Activated CD8-positive, alpha-beta memory T cell treated with anti-CD3 and anti-CD28 coated beads for 24 hours (primary cell): ENCODE measurements at places on chromosomes 2 and 18.

DNA sequence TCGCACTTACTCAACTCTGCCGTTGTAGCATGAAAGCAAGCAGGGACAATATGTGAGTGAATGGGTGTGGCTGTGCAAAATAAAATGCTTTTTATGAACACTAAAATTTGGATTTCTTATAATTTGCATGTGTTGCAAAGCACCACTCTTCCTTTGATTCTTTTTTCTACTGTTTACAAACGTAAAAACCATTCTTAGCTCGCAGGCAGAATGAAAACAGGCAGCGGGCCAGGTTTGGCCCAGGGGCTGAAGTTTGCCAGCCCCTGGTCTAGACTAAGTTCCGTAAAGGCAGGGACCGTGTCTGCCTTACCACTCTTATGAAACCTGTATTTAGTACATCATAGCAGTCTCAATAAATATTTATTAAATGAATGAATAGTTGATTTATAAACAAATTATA lies 83.7 kb upstream of the SPATS2L start:
- no peak for DNase-seq

GRCh38 chr2:150693556-150693955 lies 206.1 kb upstream of the RND3 start:
- no peak for DNase-seq

DNA sequence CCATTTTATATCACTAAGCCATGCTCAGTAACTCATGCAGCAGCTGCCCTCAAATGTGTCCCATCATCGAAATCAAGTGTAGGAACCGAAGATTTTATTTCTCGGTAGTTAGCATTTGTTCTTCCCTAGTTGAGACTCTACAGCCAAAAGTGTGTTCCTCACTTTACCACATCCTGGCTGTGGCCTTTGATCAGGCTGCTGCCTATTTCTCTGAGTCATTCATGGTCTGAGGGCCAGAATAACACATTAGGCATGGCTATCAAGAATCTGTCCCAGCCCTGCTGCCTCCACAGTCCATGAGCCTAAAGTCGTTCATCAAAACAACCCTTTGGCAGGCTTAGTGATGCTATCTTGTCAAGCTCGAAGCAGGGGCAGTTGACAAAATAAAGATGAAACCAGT lies 300.1 kb downstream of the TDRD15 start:
- DNase-seq = no peak

DNA sequence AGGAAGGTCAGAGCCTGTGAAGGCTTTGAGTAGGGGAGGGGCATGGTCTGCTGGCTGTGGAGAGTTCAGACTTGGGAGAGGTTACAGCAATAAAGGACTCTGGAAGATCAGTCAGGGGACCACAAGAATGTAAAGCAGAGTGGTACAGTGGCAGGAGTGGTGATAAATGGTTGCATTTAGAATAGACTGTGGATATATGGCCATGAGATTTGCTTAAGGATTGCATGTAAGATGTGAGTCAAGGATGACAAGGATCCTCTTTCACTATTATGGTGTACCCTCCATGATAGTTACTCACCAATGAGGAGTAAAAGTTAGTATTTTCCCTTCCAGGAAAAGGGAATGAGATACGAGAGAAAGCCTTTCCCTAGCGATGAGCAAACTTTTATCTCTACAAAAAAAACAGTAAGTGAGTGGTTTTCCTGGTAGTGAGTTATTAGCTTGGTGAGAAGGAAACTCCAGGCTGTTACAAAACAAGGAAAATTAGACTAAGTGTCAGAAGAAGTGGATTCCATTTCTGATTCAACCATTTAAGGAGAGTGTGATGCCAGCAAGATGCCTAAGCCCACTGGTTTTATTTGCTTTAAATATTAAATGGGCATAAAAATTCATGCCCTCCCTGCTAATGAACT lies 818.0 kb upstream of the ACVR2A start:
- DNase-seq = no peak

- no peak for DNase-seq
Measured at GRCh38 chr2:100041946-100042345, 100.4 kb downstream of the AFF3 start.

DNA sequence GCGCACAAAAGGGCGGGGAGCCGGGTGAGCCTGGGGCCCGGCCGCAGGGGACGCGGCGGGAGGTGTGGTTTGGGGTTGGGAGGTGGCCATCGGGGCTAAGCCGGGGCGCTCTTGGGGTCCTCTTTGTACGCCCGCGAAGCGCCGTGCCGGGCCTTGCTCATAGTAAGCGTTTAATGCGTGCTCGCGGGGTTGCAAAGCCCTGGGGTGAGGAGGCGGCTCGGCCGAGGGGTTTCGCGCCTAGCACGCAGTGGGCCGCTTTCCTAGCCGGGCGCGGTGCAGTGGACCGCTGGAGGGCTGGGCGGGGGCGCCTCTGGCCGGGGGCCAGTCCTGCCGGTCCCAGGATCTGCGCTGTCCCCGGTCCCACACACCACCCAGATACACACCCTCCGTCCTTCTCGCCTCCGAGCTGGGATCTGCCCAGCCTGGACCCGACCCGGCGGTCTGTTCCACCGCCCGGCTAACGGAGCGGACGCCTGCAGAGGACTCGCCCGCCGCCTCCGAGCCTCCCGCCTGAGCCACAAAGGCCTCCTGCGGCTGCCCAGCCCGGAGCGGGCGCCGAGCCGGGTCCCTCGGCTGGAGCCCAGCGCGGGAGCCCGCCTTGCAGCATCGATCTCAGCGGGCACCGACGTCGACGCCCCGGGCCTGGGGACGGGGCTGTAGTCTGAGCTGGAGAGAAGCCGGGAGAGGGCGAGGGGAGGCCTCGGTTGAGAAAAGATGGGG lies 564 bp downstream of the DPYSL5 start:
- DNase-seq = peak; percentile 69

DNA sequence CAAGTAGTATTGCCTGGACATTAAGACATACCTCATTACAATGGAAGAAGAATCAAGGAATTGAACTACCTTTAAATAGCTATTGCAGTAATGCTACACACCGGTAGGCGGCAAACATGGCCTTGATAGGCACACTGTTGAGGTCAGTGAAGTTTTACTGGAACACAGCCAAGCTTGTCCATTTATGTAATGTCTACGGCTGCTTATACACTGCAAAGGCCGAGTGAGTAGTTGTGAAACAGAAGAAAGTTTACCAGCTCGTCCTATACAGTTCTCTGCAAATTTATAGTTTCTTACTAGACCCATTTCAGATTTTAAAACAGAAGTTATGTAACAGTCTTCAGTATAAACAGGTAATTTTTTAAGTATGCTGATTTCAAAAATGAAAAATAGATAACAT lies 38.8 kb downstream of the PPP4R1 start:
- DNase-seq = no peak

DNA sequence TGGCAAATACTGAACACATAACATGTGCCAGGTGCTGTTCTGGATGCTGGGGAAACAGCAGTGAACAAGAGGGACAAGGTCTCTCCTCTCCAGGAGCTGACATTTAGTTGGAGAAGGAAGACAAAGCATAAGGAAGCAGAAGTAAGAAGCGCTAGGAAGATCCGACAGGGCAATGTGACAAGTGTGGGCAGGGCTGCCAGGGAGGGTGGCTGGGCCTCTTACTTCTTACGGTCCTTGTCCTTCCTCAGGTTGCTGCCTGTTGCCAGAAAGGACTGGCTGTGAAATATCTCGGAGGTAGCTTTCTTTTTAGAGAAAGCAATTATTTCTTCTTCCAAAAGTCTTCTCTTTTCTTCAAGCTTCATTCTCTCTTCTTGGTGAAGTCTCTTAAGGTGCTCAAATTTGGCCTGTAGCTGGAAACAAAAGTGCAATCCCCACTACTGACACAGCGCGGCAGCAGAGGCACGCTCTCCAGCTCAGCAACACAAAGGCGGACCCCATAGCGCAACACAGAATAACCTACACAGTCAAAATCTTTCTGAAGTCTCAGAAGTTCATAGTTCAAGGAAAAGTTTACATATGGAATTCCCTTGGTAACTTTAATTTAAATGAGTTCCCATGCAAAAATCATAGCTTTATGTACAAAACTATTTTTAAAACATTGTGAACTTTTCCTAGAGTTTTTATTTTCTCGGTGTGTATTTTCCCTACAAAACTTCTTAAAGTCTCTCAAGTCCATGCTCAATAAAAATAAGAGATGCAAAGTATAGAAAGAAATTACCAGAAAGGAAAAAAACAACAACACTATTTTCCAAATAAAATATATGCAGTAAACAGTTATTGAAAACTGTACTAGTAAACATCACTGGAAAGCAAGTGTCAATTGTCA lies 67.7 kb downstream of the SEPTIN10 start:
- peak; percentile 83 for DNase-seq

DNA sequence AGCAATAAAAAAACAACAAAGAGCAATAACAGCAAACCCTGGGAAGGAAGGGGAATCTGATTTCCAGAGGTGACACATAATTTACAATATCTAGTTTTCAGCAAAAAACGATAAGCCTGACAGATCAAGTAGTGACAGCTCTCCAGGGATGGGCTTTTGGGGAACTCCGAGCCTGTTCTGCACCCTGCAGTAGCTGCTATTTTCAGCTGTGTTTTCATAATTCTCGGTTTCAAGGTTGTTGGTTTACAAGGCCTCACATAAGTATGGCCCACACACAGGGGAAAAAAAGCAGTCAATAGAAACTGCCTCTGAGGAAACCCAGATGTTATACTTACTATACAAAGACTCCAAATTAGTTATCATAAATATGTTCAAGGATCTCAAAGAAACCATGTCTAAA lies 67.7 kb upstream of the CTLA4 start:
- DNase-seq = no peak

DNA sequence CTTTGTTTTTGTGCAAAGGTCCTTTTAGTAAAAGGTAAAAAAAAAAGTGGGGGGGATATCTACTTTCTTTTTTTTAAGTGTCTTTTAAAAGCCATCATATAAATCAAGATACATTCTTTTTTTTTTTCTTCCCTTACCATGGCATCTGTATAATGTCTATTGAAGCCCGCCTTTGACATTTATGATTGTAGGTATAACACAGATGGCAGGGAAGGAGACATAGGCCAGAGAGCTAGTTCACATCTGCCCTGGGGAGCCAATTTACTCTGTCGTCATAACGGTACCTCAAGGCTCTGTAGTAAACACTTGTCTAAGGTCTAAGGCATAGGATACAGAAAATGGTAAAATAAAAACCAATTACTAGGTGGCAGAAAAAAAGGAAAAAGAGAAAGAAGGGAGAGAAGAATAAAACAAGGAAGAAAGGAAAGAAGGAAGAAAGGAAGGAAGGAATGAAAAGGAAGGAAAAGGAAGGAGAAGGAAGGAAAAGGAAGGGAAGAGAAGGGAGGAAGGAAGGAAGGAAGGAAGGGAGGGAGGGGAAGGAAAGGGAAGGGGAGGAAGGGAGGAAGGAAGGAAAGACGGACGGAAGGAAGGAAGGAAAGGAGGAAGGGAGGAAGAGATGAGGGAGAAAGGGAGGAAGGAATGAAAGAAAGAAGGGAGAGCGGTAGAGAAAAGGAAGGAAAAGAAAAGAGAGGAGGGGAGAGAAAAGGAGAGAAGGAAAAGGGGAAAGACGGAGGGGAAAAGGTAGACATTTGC lies 343.5 kb downstream of the RBM43 start:
- DNase-seq = no peak

DNA sequence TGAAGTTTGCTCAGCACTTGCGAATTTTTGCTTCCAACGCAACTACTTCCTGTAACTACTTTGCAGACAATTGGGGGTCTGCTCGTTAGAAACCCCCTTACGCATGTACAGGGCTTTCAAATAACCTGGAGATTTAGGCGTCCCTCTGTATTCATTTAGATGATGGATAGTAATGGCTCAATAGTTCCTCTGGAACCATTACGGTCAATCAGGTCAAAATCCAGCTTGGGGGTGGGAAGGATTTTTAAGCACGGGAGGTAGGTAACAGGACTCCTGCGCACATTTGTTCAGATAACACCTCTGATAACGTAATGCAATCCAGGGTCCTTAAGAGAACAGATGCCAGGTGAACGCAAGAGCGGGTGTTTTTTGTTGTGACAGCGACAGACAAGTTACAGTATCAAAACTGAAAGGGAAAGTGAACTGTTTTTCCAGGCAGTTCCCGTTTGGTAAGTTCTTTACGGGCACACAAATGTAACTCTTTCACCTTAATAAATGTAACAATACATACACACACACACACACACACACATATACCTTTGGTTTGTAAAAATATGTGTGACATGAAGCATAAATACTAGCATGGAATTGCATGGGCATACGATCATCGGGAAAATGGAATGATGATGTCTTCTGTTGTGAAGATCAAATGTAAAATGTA lies 3.8 kb upstream of the OSR1 start:
- peak; percentile 59 for DNase-seq

GRCh38 chr2:61335187-61335586 lies 135.7 kb downstream of the USP34 start:
- no peak for DNase-seq

DNA sequence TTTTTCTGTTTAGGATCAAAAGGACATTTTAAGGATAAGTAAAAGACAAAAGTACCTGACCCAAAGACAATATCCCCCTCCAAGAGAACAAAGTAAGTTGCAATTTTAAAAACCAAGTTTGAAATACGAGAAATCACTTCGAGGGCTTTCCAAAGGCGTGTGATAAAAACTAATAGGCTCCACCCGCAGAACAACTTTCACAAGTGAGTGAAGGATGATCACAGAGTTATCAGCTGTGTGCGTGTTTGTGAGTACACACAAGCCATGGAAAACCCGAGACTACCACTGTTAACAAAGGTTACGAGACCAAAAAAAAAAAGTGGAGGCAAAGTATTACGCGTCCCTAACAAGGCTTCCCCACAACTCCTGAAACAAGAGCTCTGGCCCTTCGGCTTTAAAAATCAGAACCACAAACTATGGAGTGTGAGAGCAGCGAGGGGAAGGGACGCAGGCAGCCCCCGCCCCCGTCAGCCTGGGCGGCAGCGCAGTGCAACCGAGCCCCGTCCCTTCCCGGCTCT lies 719 bp downstream of the SMAD2 start:
- DNase-seq = no peak

DNA sequence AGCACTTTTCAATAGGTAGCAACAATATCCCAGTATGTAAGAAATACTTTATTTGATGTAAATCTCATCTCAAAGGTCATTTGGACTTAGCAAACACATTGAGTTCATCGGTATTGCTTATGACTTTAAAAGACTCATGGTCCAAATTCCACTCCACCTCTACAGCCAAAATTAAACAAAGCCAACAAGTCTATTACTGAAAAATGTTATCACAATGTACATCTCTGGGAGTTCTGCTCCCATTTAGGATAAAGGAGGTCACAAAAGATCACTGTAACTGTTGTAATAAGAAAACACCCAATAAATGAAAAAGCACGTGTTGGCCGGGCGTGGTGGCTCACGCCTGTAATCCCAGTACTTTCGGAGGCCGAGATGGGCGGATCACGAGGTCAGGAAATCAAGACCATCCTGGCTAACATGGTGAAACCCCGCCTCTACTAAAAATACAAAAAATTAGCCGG lies 50.0 kb downstream of the ESCO1 start:
- DNase-seq = no peak

DNA sequence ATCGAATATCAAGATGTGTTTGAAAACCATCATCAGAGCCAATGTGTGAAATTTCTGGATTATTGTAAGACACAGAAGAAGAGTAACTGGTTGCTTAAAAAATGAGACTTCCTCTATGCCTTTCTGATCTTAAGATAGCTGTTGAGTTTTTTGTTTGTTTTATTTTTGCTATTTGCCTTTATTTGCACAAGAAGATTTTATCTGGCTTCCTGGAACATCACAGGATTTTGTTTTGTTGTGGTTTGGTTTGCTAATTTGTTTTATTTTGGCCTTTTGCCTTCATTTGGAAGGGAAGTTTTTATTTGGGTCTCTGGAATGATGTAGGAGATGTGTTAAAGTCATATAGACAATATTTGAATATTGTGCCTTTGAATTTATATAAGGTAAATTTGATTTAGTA lies 3.9 kb upstream of the CYTIP start:
- DNase-seq = no peak

GRCh38 chr2:23784971-23785370 lies 142.0 kb downstream of the ATAD2B start:
- DNase-seq = no peak

- no peak for DNase-seq
Measured at GRCh38 chr2:96881349-96882195, 11.7 kb upstream of the SEMA4C start.
